Neuronal stem cell (in vitro differentiated cells): ENCODE measurements at places on chromosomes 13 and 19.

GRCh38 chr19:41261474-41262190 is 2.5 kb upstream of the HNRNPUL1 start:
- DNase-seq: no peak

DNA sequence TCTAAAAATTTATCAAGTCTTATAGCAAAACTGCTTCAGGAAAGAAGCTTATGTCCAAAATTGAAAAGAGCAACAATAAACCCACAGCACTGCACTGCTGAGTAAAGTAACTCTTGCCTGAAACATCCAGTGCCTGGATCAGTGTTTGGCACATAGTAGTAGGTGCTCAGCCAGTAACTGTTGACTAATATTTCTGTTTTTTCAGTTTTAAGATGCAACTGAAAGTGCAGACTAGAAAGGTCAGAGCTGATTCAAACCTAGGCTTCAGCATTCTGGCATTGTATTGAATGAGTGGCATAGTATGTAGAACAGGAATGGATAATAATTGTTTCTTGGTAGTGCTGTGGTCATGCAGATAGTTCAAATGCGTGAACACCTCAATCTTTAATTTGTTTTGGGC is 67.6 kb downstream of the UBL3 start:
- DNase-seq: no peak

- DNase-seq: no peak
Measured at GRCh38 chr13:69980799-69981198, 126.8 kb upstream of the ATXN8OS start.

- no peak for DNase-seq
Measured at GRCh38 chr13:73138638-73139491, 80.1 kb downstream of the KLF5 start.

DNA sequence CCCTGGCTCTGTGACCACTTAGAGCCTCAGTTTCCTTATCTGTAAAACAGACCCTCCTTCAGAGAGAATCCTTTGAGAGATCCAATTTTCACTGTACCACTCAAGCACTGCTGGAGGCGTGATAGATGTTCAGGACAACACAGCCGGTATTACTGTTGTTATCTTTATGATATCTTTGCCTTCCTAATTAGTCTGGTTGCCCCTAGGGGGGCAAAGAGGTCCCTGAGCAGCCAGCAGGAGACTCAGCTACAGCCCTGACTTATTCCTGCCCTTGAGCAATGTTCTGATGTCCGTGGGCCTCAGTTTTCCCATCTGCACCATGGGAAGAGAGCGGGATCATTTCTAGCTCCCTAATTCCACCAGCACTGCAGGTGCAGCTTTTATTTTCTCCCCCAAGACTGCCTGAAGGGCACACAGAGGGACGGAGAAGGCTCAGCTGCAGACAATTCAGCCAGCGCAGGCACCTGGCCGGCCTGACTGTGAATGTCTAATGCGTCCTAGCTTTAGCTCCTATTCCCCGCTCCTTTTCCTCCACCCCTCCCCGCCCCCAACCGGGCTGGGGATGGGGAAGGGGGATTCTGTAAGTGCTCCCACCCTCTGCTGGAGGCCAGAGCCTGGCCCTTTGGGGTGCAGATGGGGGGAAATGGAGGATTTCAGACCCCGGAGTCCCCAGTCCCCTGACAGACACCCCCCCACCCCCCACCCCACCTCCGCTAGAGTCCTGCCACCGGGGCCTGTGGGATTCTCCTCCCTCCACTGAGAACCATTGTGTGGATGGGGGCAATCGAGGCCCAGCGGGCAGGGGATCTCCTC is 16.2 kb downstream of the TLE5 start:
- no peak for DNase-seq

GRCh38 chr13:22198001-22198400 is 527.1 kb downstream of the FGF9 start:
- DNase-seq: no peak

- no peak for DNase-seq
Measured at GRCh38 chr19:45251452-45252354, 632 bp downstream of the MARK4 start.

DNA sequence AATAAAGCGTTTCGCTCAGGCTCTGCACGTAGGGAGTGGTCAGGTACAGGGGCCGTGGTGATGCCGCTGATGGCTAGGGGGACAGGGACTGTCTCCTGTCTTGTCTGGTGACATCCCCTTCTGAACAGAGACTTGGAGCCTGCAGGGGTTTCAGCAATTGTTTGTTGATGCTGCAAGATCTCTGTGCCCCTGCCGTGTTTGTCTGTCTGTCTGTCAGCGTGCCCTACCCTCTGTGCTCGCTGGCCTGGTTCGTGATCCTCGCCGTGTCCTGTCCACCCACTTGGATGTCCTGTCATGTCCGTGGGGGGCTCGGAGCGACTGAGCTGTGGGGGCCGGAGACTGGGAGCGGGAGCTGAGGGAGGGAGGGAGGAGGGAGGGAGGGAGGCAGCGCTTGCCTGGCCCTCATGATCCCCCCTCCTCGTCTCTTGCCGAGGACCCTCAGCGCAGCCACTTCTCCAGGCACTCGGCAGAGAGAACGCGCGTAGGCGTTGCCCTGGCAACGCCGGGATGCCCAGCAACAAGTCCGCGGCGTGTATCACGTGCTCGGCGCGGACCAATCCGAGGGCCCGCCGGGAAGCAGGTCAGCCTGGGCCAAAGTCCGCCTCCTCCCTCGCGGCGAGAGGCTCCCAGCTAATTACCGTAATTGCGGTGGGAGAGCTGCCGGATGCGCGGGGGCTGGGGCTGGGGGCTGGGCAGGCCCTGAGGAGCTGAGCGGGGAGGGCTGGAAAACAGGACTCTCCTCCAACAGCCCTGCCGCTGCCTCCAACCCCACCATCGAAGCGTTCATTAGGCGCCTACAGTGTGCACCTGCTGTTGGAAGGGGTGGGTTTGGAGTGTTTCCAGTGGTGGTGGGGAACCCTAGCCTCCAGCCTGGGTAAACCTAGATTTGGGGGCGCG is 31.9 kb upstream of the FEM1A start:
- peak; percentile 95 for DNase-seq

DNA sequence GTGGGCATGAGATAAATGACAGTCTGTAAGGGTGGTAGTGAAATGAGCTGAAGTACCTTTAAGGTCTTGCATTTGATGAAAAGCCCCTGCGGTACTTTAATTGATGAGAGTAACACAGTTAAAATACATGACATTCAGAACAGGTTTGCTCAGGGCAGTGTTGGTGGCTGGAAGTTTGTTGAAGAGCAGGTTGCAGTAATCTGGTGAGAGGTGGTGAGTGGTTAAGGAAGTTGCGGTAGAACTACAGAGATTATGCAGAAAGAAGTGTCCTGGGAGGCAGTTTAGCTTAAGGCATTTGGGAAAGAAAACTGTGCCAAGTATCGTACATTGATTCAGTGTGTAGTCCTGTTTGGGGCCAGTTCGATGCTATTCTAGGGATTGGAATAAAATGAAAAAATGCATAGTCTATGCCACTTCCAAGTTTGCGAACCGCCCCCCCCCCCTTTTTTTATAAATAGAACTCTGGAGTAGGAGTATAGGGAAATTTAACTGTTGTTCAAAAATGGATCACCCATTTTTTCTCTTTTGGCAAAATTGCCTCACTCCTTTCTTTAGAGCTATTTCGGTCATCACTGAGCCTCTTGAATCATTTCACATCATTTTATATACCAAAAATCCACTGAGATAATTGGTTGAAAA is 42.7 kb downstream of the SLAIN1 start:
- DNase-seq: no peak

- DNase-seq: no peak
Measured at GRCh38 chr19:51664131-51664530, 17.5 kb upstream of the SIGLEC14 start.

DNA sequence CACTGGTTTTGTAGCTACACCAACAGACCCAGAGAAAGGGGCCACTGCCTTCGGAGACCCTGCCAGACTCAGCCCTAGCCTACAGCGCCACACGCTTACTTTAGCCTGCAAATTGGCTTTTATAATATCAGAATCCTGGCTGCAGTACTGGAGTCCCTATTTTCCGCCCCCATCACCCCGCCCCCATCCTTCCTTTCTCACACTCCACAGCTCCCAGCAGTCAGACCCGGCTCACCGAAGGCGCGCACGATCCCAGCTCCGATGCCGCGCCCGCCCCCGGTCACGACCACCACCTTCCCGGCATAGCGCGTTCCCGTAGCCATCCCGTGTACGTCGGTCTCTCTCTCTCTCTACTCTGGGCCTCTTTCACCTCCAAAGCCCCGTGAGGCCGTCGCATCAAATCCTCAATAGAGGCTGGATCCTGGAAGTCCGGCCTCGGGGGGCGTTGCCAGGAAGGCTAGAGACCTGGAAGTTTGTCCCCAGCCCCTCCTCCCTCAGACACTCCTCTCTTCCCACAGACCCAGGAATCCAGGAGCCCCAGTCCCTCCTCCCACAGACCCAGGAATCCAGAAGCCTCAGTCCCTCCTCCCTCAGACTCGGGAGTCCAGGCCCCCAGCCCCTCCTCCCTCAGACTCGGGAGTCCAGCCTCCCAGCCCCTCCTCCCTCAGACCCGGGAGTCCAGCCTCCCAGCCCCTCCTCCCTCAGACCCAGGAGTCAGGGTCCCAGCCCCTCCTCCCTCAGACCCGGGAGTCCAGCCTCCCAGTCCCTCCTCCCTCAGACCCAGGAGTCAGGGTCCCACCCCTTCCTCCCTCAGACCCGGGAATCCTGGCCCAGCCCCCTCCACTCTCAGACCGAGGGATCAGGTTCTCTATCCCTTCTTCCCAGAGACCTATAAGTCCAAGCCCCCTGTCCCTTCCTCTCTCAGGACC is at the start of gene HSD17B14:
Gene HSD17B14 (minus strand): TSS at position 403 of the 929 bp plus-strand sequence. CDS start 80 bp downstream, at position 323.
- peak; percentile 81 for DNase-seq

GRCh38 chr13:40565282-40566148 is 100.9 kb downstream of the FOXO1 start:
- no peak for DNase-seq

GRCh38 chr13:42146359-42146758 is 97.9 kb downstream of the DGKH start:
- no peak for DNase-seq

DNA sequence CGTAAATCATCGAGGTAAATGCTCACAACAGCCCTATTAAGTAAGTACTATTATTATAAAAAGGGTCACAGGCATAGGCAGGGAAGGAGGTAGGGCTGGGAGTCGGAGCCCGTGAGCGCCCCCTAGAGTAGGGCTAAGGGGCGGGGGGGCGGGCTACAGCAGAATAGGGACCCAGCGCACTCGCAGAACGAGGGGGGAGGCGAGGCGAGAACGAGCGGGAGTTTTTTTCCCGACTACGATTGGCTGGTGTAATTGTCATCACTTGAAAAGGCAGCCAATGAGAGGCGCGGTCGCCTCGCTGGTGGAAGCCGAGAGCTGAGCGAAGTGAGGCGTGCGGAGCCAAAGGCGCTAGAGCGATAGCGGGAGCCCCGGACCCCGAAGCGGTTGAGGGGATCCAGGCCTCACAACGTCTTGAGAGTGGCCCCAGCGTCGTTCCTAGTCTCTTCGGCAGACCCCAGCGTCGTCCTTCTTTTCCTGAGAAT is 24.2 kb downstream of the KEAP1 start:
- peak; percentile 68 for DNase-seq

- DNase-seq: no peak
Measured at GRCh38 chr13:84543962-84544361, 661.7 kb upstream of the SLITRK1 start.

DNA sequence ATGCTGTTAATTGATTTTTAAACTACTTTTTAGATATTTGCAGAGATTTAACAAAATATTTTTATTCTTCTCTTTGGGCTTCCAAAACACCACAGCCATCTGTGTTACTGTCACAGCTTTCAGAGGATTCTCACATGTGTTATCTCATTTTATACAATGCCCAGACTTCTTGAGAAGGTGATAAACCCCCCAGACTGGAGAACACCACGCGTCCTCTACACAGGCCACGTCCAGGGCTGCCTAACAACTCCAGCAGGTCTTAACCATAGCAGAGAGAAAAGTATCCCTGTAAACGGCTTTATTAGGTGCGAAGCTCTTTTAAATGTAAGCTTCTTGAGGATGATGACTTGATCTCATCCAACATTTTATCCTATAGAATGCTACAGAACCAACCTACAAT is 2.0 kb downstream of the GPR183 start:
- DNase-seq: no peak

DNA sequence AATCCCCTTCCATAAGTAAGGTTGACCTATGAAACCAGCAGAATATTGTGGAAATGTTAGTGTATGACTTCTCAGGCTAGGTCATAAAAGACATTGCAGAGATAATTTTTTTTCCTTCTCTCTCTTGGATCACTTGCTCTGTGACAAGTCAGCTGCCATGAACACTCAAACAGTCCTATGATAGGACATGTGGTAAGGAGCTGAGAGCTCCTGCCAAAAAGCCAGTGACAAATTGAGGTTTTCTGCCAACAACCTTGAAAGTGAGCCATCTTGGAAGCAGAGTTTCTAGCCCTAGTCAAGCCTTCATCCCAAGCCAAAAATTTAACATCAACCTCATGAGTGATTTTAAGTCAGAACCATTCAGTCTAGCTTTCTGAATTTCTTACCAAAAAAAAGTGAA is 270.9 kb upstream of the NBEA start:
- no peak for DNase-seq

- no peak for DNase-seq
Measured at GRCh38 chr13:40553356-40553755, 113.1 kb downstream of the FOXO1 start.

DNA sequence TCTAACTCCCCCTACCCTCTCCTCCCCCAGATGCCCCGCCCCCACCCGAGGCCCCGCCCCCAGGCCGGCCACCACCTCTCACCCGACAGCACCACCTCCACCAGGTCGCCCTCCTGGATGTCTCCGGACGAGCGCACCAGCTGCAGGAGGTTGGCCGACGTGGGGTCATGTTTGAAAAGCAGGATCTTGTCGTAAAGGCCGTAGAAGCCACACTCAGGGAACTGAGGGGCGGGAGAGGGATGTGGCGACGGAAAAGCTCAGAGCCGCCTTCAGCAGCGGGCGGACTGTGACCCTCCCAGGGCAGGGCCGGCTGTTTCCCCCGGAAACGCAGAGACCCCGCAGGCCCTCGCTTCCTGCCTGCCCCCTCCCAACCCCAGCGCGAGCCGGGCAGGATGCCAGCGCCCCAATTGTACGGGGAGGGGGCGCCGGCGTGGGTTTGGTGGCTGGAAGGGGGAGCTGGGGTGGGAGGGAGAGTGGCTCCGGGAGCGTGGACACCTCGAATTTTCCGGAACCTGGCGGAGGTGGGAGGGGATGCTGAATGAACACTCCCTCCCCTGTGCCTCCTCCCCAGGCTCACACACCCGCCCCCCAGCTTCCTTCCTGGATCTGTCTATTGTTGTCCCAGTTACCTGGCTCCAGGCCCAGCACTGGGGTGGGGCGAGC is 3.0 kb downstream of the PRKD2 start:
- no peak for DNase-seq

- DNase-seq: no peak
Measured at GRCh38 chr13:41299316-41300094, 11.6 kb upstream of the NAA16 start.
